ENCODE measurements at places on chromosomes 12 and 14.

DNA sequence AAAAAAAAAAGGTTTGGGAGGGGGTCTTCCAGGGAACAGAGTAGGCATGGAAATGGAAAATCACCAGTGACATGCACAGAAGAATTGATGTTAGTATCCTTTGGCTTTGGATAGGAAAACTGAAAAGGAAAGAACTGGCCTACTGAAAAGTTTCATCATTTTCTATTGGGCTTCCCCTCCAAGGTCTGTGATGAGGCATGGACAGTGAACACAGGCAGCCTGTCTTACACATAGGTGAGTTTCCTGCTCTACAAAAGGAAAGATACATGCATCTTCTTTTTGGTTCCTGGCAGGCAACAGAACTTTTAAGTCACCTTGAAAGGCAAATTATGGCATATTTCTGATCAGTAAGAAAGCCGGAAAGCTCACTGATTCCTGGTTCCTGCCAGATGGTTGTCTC is 5.8 kb downstream of the BMAL2 start:
- peaks cover 6% of the 10 kb centered on the region for H3K4me1 ChIP-seq
- no peaks in the 10 kb centered on the region for H3K27me3 ChIP-seq
- no peak overlapping the region for H3K27ac ChIP-seq
- H3K4me3 ChIP-seq: no peak overlapping the region
- DNase-seq: no peak

GRCh38 chr14:63949696-63950095 is 96.9 kb downstream of the SYNE2 start:
- no peak overlapping the region for H3K27ac ChIP-seq
- H3K4me1 ChIP-seq: no peaks in the 10 kb centered on the region
- no peaks in the 10 kb centered on the region for H3K36me3 ChIP-seq
- DNase-seq: no peak

GRCh38 chr12:14387219-14387871 is 21.9 kb downstream of the ATF7IP start:
- H3K27me3 ChIP-seq: no peaks in the 10 kb centered on the region
- H3K4me1 ChIP-seq: peaks cover 70% of the 10 kb centered on the region
- peak overlapping the region; percentile 90 for H3K27ac ChIP-seq

- no peak overlapping the region for H3K4me3 ChIP-seq
- H3K27ac ChIP-seq: peak overlapping the region; percentile 43
- H3K36me3 ChIP-seq: peaks cover 54% of the 10 kb centered on the region
- DNase-seq: peak; percentile 55
- H3K4me1 ChIP-seq: peaks cover 30% of the 10 kb centered on the region
Measured at GRCh38 chr12:42396473-42397259, 70.7 kb downstream of the PPHLN1 start.

GRCh38 chr12:29521951-29522350 is 24.5 kb upstream of the OVCH1 start:
- DNase-seq: no peak
- no peak overlapping the region for H3K27ac ChIP-seq
- H3K36me3 ChIP-seq: no peaks in the 10 kb centered on the region
- H3K4me1 ChIP-seq: no peaks in the 10 kb centered on the region
- no peaks in the 10 kb centered on the region for H3K27me3 ChIP-seq
- H3K4me3 ChIP-seq: no peak overlapping the region

GRCh38 chr12:106021516-106021915 is 117.2 kb downstream of the NUAK1 start:
- H3K36me3 ChIP-seq: no peaks in the 10 kb centered on the region
- H3K4me1 ChIP-seq: no peaks in the 10 kb centered on the region
- no peak for DNase-seq
- peaks cover 3% of the 10 kb centered on the region for H3K27me3 ChIP-seq

Measured in Karpas-422 (cell line).